Smooth muscle cell of the brain vasculature (primary cell): ENCODE measurements at places on chromosomes 5 and 9.

DNA sequence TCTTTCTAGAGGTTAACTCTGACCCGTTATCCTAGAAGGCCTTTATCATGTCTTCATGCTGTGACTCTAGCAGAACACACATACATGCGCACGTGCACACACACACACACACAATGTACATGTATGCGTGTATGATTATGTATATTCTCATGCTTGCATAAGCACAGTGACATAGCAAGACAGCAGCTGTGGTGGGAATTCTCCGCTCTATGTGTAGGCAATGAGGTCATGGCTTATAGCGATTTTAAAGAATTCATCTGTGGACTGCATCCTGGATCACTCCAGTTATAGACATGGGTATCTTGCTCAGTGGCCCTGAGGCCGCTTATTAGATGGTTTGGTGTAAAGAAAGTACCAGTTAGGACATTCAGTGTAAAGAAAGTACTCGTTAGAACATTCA is 106.2 kb downstream of the FBXL7 start:
- DNase-seq: no peak

GRCh38 chr5:80246001-80246758 is 9.7 kb downstream of the SERINC5 start:
- no peak for DNase-seq

DNA sequence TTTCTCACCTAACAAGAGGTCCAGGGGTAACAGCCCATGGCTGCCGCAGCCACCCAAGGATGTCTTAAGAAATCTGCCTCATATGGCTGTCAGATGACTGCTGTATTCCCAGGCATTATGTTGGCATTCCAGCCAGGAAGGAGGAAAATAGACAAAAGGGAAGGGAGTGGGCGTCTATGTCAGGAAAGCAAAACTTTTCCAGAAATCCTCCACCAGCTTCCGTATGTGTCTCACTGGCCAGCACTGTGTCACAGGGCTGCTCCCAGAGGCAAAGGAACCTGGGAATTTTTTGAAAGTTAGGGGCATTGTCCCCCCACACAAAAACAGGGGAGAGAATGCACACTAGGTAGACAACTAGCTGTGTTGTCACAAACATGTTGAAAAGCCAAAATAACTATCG is 7.3 kb downstream of the BHMT2 start:
- no peak for DNase-seq

DNA sequence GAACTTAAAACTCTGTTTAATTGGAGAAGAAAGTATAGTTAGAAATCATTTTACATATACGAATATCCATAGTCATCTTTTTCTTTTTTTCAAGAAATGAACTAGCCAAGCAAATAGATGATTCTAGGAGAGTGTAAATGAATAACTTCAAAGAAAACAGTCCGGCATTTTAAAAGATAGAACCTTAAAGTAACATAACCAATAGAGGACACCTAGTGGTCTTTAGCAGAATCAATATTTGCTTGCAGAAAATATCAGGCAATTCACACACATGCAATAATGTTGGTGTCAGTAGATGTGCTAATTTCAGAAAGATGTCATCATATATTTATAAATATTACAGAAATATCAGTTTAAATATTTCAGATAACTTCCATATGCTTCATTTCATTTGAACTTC is 57.1 kb downstream of the HCN1 start:
- DNase-seq: no peak

DNA sequence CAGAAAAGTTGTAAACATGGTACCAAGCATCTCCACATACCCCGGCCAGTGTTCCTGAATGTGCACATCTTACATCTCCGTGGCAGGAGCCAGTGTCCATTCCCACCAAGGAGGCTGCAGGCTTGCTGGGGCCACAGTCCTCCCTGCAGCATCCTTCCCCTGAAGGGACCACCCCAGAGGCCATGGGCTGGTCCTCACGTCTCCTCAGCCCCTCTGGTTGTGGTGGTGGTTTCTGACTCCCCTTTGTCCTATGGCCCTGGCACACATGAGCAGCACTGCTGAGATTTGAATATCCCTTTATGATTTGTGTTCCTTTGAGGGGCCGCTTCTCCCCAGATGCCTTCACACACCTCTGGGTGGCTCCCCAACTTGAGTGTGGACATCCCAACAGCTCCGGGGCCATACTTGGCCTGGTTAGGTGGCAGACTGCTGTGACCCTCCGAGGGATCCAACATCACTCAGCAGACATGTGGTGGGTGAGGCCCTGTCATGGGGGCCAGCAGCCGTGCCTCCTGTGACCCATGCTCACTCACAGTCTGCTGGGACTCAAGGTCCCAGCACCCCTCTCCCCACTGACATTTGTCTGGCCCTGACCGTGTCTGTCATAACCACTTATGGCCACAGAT is 14.3 kb downstream of the PHF2 start:
- no peak for DNase-seq

- DNase-seq: no peak
These were observed 89.1 kb downstream of the ZNF354C start for GRCh38 chr5:179149278-179149677.

- DNase-seq: no peak
These were observed 14.9 kb upstream of the CLK4 start for GRCh38 chr5:178641711-178642110.

DNA sequence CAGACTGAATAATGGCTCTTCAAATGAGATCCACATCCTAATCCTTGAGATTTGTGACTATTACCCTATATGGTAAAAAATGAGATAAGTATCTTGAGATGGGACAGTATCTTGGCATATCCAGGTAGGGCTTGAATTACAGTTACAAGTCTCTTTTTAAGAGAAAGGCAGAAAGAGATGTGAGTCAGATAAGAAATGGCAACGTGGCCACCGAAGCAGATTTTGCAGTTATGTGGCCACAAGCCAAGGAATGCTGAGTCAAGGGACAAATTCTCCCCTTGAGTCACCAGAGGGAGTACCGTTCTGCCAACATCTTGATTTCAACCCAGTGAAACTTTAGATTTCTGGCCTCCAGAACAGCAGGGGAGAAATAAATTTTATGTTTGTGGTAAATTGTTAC is 1983.0 kb upstream of the C9orf72 start:
- no peak for DNase-seq

DNA sequence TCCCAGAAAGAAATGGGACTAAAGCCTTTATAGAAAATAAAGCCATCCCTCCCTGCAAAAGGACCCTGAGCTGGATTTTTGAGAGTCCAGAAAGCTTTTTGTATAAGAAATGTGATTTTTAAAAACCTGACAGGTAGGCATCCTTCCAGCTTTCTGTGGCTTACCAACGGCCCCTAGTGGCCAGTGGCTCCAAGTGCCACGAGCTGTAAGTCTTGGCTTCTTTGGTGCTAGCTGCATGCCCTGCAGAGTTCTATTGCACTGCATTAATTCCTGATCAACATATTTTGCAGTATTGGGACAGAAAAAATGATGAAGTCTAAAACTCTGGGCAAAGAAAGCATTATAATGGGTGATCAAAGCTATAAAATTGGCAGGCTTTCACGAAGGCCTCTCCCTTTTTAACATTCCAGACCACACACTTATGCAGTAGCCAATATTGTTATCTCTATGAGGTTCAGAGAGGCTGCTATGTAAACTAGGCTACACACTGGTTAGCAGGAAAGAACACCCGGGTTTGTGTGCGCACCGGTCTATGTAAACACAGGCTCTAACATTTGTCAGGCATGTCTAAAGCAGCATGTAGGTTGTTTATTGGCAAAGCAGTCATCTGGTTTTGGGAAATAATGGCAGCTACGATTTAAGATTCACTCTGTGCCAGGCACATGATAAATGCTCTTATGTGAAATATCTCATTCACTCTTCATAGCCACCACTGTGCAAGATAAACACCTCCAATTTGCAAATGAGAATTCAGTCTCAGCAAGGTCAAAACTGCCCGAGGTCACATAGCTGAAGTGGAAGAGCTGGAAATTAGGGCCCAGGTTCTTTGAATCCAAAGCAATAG is 55.2 kb downstream of the NMUR2 start:
- no peak for DNase-seq

DNA sequence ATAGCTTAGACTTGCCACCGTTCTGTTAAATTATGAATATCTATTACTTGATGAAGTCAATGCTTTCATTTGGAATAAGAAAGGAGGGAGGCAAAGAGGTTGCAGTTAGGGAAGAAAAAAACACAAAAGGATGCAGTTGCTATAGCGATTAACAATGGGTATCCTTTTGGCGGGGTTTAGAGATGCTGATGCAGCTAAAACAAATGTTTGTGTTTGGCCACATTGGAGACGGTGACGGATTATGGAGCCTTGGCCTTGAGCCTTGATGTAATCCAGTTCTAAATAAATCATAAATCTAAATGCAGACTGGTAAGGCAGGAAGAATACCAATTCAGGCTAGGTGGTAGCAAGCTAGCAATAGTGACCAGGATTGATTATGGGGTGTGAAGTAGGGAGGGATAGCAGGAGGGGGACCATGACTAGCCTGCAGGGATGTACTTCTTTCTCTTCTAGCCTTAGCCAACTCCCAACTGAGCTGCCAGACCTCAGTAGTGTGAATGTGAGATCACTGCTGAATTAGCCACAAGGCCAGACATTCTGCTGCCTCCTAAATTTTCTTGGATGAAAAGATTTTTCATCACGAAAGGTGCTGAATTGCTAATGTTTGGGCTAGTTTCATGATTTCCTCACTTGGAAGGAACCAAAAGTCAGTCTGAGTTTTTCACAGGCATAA is 160.3 kb downstream of the TLR4 start:
- DNase-seq: no peak

DNA sequence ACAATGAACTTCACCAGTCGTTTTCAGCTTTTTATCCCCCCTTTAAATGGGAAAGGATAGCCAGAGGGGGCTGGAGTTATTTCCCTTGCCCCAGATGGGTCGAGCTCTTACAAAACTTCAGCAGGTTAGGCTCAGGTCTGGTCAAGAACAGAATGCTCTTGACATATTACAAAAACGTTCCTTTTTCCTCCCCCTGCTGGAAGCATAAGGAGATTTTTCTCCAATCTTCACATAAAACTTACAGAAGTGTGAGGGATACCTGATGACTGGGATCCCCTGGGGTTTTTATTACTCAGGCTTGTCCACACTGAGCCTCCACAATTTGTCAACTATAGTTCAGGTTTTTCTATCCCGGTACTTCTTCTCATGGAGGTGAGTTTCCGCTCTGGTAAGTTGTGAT is 60.8 kb downstream of the CSF2 start:
- peak; percentile 3 for DNase-seq

GRCh38 chr5:91119217-91119616 is 263.9 kb downstream of the ARRDC3 start:
- DNase-seq: no peak

DNA sequence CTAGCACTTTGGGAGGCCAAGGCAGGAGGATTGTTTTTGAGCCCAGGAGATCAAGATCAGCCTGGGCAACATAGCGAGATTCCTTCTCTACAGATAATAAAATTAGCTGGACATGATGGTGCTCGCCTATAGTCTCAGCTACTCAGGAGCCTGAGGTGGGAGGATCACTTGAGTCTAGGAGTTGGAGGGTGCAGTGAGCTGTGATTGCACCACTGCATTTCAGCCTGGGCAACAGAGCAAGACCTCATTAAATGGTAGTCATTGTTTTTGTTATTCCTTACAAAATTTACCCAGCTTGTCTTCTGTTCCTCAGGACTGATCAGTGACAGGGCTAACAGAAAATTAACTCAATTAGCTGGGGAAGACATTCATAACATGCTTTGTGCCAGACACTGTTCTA is 104.5 kb downstream of the NDFIP1 start:
- no peak for DNase-seq

DNA sequence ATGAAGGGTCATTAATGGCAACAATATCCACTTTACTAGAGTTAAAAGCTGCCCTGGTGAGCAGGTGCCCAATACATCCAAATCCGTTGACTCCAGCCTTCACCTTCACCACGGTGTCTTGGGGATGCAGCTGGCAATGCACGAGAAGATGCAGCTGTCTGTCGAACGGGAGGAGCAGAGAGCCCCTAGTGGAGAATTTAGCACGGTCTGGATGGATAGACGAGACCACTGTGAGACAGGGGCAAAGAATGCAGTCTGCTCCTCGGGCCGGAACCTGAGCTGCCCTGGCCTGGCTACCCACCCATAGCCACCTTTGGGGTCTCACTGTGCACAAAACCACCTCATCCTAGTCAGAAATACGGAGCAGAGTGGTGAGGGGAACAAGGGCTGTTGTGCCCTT is 35.1 kb downstream of the ADRA1B start:
- DNase-seq: no peak

GRCh38 chr9:32986971-32987370 is 14.5 kb downstream of the APTX start:
- DNase-seq: no peak

GRCh38 chr5:30438785-30439184 is 754.7 kb upstream of the CDH6 start:
- DNase-seq: no peak

DNA sequence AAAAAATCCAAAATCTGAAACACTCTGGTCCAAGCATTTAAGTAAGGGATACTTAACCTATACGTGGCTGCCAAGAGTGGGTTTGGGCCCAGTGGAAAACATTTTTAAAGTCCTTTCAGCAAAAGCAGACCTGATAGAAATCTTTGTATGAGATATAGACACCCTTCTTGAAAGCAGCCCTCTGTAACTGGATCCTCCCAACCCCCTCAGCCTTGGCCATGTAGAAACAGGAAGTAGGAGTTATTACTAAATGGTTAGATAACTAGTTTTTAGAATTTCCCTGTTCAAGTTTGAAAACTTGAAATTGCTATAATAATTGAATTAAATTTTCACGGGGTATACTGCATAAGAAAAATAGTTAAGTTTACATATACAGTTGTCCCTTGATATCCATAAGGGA is 111.3 kb upstream of the PCA3 start:
- DNase-seq: no peak

GRCh38 chr5:108562205-108562454 is 180.2 kb upstream of the FBXL17 start:
- DNase-seq: no peak

- no peak for DNase-seq
These were observed 92.1 kb downstream of the HCN1 start for GRCh38 chr5:45604092-45604491.

- DNase-seq: no peak
These were observed 73.8 kb downstream of the AMBP start for GRCh38 chr9:114004221-114004716.

- no peak for DNase-seq
These were observed 154.7 kb downstream of the FAM114A2 start for GRCh38 chr5:153883854-153884611.

DNA sequence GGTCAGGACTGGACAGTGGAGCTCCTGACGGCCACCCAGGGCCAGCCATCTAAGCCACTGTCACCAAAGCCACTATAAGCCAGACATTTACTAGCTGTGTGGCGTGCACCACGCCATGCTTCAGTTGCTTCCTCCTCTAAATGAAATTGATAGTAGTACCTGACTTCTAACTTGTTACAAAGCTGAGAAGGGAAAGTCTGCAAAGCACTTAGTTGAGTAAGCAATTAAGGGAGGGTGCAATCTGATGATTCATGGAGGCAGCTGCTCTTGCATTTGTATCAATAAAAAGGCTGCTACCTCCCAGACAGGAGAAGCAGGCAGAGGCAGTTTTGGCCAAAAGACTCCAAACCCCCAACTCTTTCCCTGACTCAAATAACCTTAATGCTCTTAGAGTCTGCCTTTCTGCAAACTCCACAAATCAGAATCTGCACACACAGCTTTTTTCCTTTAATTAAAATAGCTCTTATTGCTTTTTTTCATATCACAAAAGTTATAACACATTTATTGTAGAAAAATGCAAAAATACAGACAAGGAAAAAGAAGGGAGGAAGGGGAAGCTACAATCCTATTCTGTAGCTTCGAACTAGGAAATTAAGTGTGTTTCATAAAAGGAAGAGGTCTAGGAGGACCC is 19.3 kb upstream of the RAPGEF1 start:
- DNase-seq: no peak
